ENCODE measurements at places on chromosomes 4 and X.

DNA sequence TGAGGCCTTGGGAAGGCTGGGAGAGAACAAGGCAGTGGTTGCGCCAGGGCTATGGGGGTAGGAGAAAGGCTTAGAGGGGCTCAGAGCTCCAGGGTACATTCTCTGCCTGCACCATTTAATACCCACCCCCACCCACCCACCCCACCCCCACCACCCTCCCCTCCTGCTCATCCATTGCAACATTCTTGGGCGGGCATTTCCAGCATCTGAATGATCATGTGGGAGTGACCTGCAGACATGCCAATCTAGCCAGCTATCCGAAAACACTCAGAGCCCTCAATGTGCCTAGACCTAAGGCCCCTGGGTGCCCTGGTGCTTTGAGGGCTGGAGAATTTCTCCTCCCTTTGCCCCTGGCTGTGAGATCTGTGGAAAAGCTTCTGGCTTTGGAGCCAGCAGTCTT is 3.1 kb downstream of the SLC34A2 start:
- no peak for DNase-seq

- no peak for DNase-seq
Measured at GRCh38 chrX:17359500-17359899, 15.5 kb upstream of the NHS start.

DNA sequence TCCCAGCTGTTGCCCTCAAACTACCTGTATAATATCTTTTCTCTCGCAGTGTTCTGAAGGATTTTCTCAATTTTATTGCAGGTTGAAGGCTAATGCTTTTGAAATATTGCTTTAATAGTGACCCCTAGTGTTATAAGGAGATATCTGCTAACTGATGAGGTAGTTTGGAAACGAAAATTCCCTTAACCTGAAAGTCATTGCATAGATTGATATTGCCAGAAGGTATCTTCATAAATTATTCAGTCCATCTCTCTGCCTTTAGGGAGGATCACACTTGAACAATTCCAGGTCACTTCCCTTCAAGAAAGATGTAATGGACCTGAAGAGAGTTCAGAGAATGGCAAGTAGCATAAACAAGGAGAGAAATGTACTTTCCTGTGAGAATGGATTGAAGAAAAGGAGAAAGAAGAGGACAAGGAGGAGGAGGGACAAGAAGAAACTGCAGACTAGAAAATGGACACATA is 44.1 kb downstream of the TIGD4 start:
- DNase-seq, result no peak

GRCh38 chr4:70678383-70678999 is 9.8 kb upstream of the UTP3 start:
- DNase-seq, result no peak

DNA sequence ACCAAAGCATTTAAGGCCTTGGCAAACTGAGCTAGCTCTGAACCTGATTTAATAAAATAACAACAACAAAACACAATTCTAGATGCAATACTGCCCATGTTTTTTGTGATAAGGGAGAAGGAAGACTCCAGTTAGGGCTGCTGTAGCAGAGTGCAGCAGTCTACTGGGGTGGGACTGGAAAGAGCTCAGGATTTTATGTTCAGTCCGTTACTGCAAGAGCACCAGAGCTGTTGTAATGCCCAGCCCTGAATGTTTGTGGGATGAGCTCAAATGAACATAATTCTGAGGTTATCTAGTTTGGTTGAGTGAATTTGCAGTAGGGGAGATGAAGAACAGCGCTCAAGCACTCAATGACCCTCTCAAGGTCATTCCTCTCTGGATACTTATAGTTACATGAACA is 743.8 kb downstream of the FAT4 start:
- no peak for DNase-seq

GRCh38 chr4:94363136-94363655 is 20.6 kb upstream of the HPGDS start:
- DNase-seq, result no peak

DNA sequence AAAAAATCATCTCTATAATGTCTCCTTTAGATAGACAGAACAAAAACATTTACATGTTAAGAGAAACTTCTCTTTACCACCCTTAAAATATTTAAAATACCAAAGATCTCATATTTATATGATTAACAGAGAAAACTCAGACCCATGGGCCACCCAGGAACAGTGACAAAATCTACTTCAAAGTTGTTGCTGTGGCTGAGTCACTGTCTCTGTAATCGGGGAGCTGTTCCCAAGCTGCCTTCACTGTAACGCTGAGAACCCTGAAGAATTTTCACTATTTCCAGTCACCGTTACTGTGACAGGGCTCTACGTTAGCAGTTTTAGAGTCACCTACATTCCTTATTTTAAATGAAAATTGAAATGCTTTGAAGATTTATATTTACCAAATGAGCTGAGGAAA is 9.0 kb upstream of the DAPP1 start:
- DNase-seq, result no peak

DNA sequence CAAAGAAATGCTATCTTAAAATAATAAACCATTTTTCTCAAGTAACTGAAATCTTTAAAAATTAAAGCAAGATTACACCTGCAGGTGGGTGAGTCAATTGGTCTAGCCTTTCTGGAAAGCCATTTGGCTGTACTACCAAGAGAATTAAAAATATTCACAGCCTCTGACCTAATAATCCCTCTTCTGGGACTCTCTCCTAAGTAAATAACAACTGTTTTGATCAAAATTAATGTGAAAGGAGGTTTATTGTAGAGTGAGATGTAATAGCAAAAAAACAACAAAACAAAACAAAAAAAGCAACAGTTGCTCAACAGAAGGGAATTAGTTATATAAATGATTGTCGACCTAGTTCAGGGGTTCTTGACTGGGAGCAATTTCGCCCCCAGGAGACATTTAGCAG is 89.0 kb downstream of the GEMIN8 start:
- no peak for DNase-seq

- DNase-seq, result no peak
Measured at GRCh38 chr4:55116450-55116849, 8.9 kb downstream of the KDR start.

DNA sequence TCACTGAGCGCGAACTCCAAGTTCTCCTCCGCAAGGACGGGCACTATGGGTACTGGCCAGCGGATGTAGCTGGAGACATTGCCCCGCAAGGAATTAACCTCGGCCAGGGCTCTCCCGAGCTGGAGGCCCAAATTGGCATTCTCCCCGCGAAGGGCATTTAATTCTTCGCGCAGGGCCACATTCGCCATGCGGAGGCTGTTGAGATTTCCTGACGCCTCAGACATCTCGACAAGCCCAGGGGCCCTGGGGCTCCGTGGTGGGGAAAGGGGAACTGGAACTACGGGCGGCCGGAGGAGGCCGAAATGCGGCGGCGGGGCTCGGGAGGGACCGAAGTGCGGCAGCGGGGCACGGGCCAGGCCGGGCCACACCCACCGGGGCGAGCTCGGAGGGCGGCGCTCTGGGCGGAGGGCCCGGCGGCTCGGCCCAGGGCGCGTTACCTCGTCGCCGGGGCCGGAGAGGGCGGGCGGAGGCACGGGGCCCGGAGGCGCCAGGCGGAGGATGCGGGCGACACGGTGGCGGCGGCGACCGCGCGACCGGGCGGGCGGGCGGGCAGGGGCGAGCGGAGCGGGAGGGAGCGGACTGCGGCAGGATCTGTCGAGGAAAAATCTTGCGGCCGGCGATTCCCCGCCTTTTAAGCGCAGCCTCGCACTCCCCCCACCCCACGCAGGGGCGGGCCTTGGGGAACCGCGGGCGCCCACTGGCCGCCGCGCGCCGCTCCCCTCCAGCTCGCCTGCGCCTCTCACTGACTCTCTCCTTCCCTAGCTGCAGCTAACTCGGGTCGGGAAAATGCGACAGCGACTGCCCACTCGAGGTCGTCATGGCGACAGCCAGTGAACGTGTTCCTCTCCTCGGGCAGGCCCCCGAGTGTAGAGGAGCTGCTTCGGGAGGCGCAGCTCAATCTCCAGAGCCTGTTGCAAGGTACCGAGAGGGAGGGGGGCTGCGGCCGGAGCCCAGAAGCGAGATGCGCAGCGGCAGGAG is at the start of gene RTL5:
Gene RTL5, minus strand, starts transcription at position 599 of the 978 bp plus-strand sequence.
- no peak for DNase-seq

GRCh38 chrX:105876658-105877057 is 54.3 kb downstream of the NRK start:
- no peak for DNase-seq

GRCh38 chrX:52979568-52979967 is 21.2 kb upstream of the FAM156A start:
- no peak for DNase-seq

GRCh38 chr4:140450352-140450751 is 22.9 kb upstream of the CLGN start:
- no peak for DNase-seq

DNA sequence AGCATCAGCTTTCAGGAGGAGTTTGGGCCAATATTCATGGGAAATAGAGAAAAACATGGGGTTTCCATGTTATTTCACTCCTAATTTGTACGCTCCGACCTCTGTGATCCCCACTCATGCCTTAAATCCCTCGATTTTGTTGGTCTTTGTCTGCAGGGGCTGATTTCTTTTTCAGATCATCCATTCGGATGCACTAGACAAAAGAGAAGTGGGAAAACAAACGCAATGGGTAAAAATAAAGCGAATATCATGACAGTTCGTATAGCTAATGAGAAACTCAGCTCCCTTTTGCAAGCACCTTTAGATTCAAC is 139.1 kb upstream of the PLAC1 start:
- no peak for DNase-seq

DNA sequence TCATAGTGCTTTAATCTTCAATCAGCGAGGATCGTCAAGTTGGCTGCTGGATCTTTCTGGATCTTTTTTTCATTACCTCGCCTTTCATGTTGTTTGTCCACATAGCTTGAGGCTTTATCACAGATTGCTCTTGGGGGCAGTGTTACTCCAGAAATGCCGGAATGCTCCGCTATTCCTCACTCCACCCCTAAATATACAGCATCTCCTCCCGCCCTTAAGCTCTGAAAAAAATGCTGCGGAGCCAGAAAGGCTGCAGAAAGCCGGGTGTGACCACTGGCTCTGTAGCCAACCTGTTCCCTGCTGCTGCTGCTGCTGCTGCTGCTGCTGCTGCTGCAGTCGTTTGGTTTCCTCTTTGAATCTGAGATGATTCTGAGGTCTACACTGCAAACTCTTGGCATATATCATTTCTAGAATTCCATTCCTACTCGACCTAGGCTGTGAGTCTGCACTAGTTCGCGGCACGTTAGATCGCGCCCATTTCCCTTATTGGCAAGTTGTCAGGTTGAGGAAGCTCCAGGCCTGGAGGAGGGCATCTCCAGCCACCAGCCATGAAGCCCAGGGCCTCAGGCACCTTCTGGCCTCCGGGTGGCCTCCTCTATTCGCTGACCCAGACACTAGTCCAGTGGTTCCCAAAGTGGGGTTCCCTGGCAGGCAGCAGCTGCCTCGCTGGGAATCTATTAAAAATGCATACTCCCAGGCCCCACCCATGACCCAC is 34.2 kb downstream of the WDR13 start:
- DNase-seq, result peak; percentile 20

DNA sequence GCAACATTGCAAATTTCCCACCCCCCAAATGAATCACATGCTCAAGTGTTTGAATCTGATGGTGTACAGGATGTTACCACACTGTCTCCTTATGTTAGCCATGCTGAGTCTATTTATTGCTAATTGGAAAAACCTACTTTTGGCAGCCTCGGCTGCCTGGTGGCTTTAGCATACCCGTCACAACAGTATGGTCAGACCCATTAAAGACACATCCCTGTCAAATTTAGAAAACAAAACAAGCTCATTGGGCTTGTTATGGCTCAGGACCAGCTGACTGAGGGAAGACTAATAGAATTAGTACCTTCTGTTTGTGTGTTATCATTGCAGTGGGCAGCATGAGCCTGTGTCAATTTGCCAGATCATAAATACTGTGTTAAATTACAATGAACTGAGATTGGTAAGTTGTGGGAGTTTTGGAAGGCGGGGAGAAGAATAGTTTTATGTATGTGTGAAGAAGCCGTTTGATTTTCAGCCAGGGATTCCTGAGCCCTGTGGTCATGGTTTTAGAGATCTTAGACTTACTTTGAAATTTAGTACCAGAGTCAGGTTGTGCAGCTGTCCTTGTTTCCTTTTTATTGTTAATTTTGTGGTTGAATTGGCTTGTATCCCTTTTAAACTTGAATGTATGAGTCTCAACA is 66.8 kb downstream of the POLA1 start:
- DNase-seq, result no peak

GRCh38 chr4:71268166-71268565 is 70.7 kb upstream of the SLC4A4 start:
- no peak for DNase-seq

DNA sequence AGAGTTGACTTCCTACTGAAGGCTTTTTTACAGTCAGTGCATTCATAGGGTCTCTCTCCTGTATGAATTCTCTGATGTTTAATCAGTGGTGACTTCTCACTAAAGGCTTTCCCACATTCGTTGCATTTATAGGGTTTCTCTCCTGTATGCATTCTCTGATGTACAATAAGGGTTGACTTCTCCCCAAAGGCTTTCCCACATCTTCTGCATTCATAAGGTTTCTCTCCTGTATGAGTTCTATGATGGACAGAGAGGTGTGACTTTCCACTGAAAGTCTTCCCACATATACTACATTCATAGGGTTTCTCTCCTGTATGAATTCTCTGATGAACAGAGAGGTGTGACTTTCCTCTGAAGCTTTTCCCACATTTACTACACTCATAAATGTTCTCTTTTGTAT is 45.2 kb downstream of the ZNF674 start:
- no peak for DNase-seq

DNA sequence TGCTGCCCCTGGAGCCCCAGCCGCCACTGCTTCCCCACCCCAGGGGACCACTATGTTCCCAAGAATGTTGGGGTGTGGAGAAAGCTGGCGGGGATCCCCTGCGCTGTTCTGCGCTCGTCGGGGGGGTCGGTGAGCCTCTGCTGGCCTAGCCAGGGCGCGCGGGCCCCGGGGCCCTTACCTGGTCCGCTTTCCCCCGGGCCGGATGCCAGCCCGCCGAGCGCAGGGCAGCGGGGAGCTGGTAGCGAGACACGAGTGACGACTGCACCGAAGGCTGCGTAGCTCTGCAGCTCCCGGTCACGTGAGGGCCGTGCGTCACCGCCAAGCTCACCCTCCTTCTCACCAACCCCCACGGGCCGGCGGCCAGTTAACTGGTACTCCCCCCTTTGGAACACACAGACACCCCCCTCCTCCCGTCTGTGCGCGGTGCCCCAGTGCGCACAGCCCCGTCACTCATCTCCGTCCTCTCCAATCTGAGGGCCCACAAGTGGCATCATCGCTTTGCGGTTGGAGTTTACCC is at the start of gene BEX1:
Gene BEX1, minus strand, starts transcription at position 254 of the 517 bp plus-strand sequence. CDS start 897 bp downstream, outside the sequence.
- DNase-seq, result no peak

- DNase-seq, result no peak
Measured at GRCh38 chr4:140523370-140523856, 555 bp upstream of the ELMOD2 start.

DNA sequence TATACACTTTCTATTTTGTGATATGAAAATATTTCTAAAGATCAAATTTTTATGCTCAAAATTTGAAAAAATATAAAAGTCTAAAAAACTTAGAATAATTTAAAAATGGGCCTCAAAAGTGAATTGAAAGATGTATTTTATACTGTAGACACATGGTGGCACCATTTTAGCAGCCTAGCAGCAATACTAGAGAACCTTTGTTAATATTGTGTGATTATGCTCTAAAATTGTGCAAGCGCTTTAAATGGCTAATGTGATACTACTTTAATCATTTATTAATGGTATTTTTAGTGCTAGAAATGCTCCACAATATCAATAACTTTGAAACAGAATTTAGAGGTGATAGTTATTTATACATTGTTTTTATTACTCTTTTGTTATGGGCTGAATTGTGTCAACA is 3.7 kb upstream of the GUF1 start:
- no peak for DNase-seq

Measured in stimulated activated CD8-positive, alpha-beta memory T cell treated with anti-CD3 and anti-CD28 coated beads, Interleukin-7, amount 100 ng/mL, for 1 hour (primary cell).